ENCODE measurements at places on chromosomes 3 and 15. TPM values are rescaled to one million over a fixed set of nuclear protein-coding genes. Genes with fewer than 3 reads are reported as not detected.

The NAALADL2 gene
- 18.4 TPM for total RNA-seq

DNA sequence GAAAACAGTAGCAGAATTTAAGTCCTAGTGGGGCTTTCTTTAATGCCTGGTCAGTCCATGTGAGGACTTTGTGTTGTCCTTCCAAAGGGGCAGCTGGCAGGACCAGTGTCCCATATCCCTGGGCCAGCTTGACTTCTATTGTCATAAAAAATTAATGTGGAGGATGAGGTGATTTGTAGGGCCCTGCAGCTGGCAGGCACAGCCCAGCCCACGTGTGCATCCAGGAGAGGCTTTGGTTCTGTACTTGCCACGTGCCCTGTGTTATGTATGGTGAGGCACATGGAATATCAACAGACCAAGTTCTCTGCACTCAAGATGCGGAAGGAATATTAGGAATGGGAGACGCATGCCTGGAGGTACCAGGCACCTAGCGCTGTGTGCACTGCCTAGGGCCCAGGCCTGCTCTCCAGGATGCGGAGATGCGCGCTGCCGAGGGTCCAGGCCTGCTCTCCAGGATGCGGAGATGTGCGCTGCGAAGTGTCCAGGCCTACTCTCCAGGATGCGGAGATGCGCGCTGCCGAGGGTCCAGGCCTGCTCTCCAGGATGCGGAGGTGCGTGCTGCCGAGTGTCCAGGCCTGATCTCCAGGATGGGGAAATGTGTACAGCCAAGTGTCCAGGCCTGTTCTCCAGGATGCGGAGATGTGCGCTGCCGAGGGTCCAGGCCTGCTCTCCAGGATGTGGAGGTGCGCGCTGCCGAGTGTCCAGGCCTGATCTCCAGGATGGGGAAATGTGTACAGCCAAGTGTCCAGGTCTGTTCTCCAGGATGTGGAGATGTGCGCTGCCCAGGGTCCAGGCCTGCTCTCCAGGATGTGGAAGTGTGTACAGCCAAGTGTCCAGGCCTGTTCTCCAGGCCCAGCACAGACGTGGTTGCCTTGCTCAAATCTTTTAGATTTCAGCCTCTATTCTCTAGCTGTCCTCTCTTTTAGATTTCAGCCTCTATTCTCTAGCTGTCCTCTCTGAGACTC is 183.3 kb upstream of the ROPN1 start:
- DNase-seq = no peak

The IGF2BP2 gene
- total RNA-seq = 67.4 TPM

- no peak for DNase-seq
Measured at GRCh38 chr3:52528586-52529375, 4.9 kb downstream of the NT5DC2 start.

GRCh38 chr3:24622696-24623225 is 128.1 kb upstream of the THRB start:
- no peak for DNase-seq

GRCh38 chr15:34783991-34784390 is 11.4 kb downstream of the ACTC1 start:
- no peak for DNase-seq

Data from mucosa of descending colon (tissue), 3 donors.